ENCODE measurements at places on chromosomes 7 and 10.

DNA sequence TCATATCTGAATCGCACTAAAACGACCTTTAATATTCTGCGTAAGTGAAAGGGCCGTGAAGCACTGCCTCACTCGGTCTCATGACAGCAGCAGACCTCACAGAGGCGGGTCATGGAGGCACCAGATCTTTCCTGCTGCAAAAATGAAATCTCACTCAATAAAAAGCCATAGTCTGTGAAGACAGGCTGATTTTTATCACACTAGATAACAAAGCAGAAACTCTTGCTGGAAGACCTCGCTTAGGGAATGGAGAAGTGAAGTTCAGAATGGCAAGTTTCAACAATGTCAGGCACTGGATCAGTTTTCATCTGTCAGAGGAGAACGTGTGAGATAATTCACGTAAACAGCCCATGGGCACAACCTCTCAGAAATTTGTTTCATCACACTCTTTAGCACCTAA, 8.0 kb downstream of the SEPHS1 start:
- no peak for DNase-seq

DNA sequence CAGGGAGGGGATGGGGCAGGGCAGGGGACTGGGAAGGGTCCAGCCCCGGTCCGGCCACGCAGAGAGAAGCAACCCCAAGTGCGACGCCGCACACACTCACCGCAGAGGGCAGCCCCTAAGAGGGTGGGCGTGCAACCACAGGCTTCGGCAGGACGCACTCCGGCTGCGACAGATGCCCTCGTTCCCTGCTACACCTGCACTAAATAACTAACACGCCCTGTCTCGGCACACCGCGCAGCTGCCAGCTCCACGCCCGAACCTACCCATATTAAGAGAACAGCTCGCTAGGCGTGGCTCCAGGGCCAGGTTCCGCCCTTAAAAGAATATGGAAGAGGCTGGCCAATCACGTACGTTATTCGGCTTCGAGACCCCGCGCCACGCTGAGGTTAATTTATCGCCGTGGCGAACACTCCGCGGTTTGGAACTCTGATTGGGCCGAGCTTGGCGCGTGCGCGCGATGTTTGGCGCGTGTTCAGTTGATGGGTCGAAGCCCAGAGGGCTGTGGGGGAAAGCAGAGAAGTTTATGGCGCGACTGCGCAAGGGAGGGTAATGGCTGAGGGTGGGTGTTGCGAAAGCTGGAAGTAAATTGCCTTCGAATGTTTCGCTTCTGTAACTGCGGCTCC, 91.1 kb downstream of the OR13A1 start:
- no peak for DNase-seq

- no peak for DNase-seq
Measured at GRCh38 chr7:43108255-43109011, 4.0 kb upstream of the HECW1 start.

DNA sequence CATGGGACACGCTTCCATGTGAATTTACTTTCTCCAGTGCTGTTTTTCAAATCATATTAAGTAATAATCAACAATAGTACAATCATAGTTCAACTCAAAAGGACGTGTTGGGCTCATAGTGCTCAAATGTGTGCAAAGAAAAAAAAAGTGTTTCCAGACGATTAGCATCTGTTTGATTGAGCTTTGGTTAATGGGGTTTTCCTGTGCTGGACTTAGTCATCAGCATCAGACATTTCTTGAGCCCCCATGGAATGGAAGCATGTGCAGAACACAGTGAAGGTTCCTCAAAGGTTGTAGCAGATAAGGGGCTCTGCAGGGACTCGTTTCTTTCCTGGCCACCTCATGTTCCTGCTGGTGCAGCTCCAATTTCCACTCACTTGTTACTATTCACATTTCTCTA, 233.9 kb downstream of the PAXIP1 start:
- no peak for DNase-seq

DNA sequence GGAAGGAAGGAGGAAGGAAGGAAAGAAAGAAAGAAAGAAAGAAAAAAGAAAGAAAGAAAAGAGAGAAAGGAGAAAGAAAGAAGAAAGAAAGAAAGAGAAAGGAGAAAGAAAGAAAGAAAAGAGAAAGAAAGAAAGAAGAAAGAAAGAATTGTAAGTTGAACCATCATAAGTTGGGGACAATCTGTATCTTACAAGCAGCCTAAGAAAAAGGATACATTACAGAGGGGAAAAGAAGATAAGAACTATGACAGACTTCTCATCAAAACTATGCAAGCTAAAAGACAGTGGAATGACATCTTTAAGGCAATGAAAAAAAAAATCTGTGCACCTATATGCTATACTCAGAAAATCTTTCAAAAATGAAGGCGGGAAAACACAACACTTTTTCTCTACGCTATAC, 50.3 kb upstream of the SP4 start:
- no peak for DNase-seq

GRCh38 chr7:39428221-39428620, 138.0 kb upstream of the YAE1 start:
- DNase-seq: no peak

GRCh38 chr10:22152403-22152802, 65.4 kb downstream of the EBLN1 start:
- DNase-seq: no peak

- DNase-seq: no peak
Measured at GRCh38 chr7:33716581-33717477, 188.5 kb upstream of the BMPER start.

DNA sequence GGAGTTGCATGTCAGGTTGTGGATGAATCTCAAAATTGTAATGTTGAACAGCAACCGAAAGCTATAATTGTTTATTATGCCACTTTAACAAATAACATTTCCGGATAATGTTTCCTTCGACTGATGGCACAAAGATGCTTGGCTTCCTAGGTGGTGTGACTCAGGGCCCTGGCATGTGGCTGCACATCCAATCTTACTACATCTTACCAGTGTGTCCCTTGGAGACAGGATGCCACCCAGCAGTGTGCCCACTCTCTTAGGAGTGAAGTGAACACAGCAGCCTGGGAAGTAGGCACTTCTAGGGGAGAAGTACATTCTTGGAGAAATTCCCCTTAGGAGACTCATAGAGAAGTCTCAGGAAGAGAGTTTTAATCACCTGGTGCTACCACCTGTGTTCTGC, 33.0 kb upstream of the GPR26 start:
- DNase-seq: no peak

DNA sequence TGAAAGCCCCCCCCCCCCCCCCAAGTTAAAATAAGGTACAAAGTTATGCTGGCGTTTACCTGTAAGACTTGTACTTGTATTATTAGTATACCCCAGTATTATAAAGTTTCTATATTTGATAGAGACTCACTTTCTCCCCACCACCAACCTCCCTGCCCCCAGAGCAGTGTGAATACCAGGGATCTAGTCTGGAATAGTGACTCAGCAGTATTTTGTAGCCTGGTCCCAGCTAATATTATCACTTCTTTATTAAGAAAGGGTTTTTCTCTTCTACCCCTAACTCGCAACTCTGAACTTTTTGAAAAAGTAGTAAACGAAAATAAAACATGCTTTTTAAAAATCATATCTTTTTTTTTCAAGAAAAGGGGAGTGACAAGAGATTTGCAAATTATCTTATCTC, 26.7 kb downstream of the GLI3 start:
- no peak for DNase-seq

- no peak for DNase-seq
Measured at GRCh38 chr10:127293640-127294039, 97.2 kb upstream of the INSYN2A start.

GRCh38 chr10:103612462-103613365, 119.2 kb downstream of the NEURL1 start:
- no peak for DNase-seq

DNA sequence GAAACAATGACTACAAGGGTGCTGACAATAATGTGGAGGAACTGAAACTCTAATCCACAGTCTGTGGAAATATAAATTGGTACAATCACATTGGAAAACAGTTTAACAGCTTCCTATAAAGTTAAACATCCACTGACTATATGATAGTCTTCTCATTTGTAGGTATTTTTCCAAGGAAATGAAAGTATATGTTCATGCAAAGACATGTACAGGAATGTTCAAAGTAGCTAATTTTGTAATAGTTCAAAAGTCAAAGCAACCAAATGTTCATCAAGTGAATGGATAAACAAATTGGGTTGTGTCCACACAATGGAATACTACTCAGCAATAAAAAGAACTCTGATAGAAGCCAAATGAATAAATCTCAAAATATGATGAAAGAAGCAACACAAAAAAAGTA, 626.0 kb upstream of the IGFBP3 start:
- DNase-seq: no peak

DNA sequence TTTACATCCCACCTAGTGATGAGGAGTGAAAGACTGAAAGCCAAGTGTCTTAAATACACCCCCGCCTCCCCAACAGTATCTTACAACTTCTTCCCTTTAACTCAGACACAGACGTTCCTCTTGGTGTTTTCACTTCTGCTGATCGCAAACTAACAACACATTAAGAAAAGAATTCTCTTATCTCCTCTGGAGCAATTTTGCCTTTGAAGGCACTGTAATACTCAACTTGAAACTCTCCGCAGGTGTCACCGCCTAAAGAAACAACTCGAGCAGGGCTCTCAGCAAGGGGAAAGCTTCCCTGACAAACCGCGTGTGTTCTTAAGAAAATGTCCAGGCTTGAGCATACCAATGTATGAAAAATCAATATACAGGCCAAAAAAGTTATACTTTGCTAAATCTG, 452 bp downstream of the SEMA3C start:
- no peak for DNase-seq

GRCh38 chr7:54330216-54330800, 211.9 kb upstream of the VSTM2A start:
- no peak for DNase-seq

DNA sequence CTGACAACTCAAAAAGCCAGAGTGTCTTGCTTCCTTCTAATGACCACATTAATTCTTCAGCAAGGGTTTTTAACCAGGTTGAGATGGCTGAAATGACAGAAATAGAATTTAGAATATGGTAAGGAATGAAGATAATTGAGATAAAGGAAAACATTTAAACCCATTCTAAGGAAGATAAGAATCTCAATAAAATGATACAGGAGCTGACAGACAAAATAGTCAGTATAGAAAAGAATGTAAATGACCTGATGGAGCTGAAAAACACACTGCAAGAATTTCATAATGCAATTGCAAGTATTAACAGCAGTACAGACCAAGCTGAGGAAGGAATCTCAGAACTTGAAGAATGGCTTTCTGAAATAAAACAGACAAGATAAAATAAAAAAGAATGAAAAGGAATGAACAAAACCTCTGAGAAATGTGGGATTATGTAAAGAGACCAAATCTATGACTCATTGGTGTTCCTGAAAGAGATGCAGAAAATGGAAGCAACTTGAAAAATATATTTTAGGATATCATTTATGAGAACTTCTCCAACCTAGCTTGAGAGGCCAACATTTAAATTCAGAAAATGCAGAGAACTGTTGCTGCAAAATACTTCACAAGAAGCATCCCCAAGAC, 87.1 kb downstream of the SAMD9 start:
- DNase-seq: no peak

DNA sequence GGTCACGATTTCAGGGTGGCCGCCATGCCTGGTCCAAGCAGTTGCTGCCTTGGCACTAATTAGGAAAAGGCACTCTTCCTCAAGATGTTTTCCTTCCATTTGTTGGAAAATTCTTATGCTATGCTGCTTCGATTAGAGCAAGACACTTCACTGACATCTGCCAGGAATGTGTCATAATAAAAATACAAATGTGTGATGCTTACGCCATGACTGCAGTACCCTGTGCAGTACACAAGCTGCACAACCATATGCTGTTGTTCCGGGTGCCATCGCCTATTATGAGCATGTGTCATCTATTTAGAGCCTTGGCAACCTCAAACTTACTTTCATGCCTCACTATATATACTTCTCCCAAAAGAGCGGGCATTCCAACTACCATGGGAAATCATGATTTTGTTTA, 14.9 kb upstream of the MPP7 start:
- no peak for DNase-seq

DNA sequence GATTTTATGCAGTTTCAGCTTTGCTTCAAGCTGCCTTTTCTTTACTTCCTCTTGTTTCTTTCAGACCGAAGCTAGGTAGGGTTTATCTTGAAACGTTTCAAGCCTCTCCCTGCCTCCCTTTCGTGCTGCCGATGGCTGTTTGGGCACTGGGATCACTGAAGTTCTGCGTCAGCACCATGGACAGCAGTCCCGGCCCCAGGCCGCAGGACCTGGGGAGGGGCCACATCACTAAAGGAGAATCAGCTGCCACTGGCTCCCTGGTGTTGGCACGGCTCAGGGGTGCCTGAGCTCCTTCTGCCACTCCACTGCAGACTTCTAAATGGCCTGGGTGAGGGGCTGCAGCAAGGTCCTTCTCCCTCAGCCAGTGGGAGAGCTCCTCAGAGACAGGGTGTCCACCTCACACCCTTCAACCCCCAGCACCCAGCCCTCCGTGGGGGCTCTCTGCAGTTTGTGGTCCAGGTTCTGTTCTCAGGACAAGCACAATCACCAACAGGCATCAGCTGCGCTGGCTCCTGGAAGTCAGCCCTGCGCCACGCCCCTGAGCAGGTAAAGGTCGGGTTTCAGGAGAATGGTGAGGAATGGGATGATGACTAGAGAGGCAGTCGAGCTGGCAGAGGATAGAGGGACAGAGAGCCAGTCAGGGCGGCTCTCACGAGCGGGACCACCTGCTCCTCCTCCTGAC, 387.2 kb downstream of the TCERG1L start:
- no peak for DNase-seq

Measured in stimulated activated CD4-positive, alpha-beta T cell treated with anti-CD3 and anti-CD28 coated beads, Interleukin-1b, Interleukin-23, amount 100 ng/mL, for 24 hours (primary cell).